WTC11 (cell line): ENCODE measurements at places on chromosomes 3 and 15. TPM values are rescaled to one million over a fixed set of nuclear protein-coding genes. Genes with fewer than 3 reads are reported as not detected.

- no peak for DNase-seq
These were observed 212.2 kb upstream of the LRRN1 start for GRCh38 chr3:3586843-3587646.

DNA sequence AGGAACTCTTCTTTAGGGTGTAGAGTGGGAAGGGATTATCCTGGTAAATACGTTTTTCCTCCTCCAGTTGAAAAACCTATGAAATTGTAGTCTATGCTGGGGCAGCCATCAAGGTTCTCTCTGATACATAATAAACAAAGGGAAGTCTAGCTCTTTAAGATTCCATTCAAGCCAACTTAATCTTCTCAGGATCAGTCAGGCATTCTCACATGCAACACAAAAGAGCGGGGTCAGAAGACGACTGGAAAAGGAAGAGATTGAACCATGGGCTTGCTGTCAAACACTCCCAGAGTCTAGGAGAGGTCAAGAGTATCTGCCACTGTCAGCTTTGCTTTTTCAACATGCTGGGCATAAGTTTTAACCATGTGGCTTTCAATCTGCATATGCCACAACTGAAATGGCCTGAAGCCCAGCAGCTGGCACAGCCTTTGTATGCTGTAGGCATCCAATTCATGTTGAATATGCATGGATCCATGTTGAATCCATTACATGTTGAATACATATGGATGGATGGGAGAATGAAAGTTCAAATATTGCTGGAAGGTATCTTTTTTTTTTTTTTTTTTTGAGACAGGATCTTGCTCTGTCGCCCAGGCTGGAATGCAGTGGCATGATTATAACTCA is 8.5 kb downstream of the TRAT1 start:
- no peak for DNase-seq

- DNase-seq: no peak
These were observed 341.5 kb downstream of the FOXP1 start for GRCh38 chr3:71241981-71242560.

- no peak for DNase-seq
These were observed 192.2 kb upstream of the GADL1 start for GRCh38 chr3:31086698-31087097.

GRCh38 chr3:16911916-16912315 is 27.2 kb downstream of the PLCL2 start:
- no peak for DNase-seq

GRCh38 chr3:16090024-16090423 is 84.5 kb upstream of the GALNT15 start:
- no peak for DNase-seq

GRCh38 chr15:60264088-60264487 is 133.7 kb downstream of the ANXA2 start:
- DNase-seq: no peak

- no peak for DNase-seq
These were observed 191.3 kb downstream of the SHOX2 start for GRCh38 chr3:157914882-157915281.

GRCh38 chr3:53158765-53159155 is 2.2 kb upstream of the PRKCD start:
- no peak for DNase-seq

- no peak for DNase-seq
These were observed 164.8 kb upstream of the RORA start for GRCh38 chr15:61393949-61394348.

DNA sequence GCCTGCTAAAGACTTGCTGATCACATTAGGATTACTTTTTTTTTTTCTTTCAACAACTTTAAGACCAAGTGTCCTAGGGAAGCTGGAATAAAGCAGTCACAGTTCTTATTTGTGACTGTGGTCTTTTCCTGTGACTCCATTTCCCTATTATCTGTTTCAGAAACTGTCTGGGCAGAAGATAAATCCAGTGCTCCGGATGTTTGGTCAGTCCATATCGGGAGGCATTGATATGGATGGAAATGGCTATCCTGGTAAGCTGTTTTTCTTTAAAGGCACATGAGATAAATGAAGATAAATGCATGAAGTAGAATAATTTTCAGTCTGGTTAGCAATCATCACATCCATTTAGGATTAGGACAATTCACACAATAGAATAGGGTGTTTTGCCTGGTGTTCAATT is 338.3 kb upstream of the CTDSPL start:
- DNase-seq: no peak

GRCh38 chr3:50068134-50068533 is 20.6 kb upstream of the RBM5 start:
- DNase-seq: no peak

DNA sequence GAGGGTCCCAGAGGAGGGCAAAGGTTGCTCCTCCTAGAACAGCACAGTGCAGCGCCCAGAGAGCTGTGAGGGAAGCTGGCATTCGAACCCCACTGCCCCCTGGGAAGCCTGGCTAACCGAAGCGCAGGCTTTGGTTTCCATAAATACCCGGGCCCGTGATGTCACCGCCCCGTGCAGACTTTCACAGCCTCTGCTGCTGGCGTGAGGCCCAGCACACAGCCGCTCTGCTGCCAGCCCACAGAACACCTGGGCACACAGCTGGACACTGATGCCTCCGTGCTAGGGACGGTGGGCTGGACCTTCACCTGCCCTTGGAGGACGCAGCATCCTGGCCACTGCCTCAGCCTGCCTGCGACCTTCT is 1.0 kb downstream of the IQSEC1 start:
- DNase-seq: no peak

DNA sequence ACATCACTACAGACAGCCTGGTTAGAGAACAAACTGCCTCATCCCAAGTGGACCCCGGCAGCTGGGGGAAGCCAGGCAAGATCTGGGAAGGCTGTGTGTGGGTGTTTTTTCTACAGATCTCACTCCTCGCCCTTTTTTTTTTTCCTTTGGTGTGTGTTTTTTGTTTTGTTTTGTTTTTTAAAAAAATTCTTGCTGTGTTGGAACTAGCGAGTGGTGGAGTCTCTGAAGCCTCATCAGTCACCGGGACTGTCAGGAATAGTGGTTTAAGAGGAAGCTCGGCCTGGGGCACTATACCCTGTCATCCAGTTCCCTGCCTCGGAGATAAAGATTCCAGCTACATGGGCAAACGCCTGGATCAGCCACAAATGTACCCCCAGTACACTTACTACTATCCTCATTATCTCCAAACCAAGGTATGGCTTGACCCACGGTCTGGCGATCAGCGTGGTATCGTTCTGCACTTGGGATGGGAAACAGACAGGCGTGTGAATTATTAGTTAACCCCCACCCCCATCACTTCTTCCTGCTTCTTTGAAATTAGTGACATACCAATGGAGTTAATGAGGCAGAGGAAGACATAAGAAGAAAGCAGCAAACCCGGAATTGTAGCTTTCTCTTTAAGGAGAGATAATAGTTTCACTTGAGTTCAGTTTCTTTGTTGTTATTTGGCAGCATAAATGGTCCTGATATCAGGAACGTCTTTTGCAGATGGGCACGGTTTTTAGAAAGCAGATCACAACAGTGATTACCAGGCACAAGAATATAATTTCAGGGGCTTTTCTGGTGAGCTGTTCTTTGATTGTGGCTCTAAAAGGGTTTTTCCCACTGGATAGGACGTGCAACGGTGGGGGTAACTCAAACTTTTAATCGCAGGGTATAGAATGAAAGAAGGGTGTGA is 722 bp downstream of the RBMS3 start:
- DNase-seq: no peak

DNA sequence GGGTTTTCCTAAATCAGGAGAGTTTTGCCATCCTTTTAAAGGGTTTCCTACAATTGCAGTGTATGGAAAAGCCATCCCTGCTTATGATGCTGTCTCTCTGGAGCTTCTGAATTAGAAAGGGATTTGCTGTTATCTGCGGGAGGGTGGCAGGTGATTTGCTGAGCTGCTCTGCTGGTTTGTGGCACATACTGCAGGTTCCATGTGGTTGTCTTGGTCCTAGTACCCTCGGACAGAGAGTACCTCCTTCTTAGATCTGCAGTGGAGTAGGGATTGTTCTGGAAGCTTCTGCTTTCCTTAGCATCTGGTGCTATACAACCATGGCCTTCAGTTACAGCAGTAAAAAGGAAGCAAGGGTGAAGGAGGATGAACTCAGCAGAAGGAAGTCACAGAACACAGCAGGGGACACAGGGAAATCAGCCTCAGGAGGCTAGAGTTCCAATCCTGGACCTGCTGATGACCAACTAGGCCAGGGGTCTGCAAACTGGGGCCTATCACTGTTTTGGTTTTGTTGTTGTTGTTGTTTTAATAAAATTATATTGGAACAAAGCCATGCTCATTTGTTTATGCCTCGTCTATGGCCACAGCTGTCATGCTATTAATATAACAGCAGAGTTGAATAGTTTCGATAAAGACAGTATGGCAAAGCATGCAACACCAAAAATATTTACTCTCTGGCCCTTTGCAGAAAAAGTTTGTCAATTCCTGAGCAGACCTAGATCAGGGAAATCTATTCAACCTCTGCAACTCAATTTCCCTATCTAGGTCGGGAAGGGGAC is 39.5 kb downstream of the STARD5 start:
- DNase-seq: no peak

DNA sequence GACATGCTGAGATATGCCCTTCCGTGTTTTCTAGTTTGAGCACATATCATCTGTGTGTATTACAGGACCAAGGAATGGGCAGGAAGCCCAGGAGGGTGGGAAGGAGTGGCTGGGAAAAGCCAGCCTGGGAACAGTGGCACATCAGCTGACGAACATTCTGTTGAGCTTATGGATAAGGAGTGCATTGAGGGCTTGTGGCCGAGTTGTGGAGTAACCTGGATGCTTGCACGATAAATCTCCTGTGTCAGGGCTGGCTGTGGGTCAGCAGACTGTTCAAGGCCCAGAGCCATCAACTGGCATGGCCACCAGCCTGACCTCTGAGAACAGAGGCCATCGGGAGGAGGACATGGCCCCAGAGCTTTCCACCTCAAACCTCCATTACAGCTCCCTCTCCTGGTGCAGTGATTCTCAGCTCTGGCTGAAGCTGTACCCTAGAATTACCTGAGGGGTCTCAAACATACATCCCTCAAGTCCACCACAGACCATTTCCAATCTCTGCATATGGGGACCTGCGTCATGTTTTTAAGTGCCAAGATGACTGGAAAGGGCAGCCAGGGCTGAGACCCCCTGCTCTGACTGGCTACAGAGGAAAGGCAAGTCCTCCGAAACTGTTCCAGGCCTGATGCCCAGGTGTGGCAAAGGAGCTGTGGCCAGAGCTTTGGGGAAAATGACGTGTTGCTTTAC is 4.8 kb upstream of the VILL start:
- no peak for DNase-seq

DNA sequence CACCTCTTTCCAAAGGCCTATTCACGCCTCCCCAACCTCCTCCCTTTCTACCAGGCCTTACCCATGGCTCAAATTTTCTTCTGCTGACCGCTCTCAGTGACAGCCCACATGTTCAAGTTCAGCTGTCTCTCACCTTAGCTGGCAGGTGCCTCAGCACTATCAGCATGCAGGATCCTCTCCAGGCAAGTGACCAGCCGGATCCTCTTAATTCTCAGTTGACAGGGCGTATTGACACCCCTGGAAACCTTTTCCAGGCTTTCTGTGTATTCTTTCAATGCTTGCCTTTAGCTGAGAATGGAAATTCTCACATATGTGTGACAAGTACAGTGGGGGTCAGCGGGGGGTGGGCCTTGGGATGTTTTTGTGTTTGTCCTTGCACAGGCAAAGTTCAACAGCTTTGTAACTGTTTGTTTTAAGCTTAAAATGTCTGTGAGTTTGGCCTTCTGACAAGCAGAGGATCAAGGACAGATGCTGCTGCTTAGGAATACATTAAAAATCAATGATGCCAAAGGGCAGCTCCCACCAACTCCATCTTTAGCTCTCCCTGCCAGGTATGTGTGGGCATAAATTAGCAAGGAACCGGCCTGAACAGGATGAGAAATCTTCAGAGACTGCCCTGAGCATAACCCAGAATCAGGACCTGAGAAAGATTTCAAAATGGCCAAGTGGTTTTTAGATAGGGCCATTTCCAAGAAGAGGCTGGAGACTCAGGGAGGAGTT is 17.4 kb upstream of the BDH1 start:
- DNase-seq: no peak

DNA sequence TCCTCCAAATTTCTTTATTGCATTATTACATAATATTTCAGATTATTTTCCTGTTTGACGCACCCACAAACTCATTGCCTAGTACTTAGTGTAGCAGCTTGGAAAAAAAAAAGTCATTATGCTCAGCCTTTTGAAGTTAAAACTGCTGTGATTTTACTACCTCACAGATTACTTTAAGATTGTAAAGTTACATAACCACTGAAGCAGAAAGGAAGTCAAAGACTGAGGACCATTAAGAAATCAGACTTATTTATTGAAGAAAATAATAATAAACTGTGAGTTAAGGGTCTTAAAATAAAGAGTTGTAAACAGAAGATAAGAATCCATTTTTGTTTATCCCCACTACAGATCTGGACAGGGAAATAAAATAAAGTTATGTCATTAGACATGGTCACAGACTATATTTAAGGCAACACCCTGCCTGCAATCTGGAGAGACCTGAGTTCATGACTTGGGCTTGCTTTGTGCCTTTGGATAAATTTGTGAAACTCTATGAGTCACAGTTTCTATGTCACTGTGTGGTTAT is 212.1 kb upstream of the ROBO2 start:
- DNase-seq: no peak

DNA sequence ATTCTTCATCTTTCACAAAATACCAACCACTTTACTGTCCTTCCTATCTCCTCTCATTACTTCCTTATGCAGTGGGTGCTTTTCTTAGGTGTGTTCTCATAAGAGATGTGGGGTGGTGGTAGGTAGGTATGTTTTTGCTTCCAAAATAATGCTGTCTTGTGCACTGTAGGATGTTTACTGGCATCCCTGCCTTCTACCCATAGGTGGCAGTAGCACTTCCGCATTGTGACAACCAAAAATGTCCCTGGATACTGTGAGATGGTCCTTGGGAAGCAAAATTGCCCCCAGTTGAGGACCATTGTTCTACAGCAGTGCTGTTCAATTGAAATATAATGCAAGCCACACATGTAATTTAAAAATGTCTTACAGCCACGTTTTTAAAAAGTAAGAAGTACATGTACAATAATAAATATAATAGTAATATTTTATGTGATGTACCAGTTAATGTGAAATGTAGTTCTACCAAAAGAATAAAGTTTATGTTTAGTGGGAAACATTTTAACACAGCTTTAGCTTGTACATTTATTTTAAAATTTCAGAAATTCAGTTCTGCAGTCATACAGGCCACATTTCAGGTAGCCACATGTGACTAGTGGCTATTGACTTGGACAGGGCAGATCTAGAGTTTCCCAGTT is 75.2 kb downstream of the NEO1 start:
- DNase-seq: peak; percentile 51

- no peak for DNase-seq
These were observed 2.6 kb downstream of the CILP start for GRCh38 chr15:65208647-65209046.

GRCh38 chr3:149475451-149476060 is 1.1 kb downstream of the TM4SF4 start:
- no peak for DNase-seq

- DNase-seq: no peak
These were observed 558.5 kb upstream of the CFAP20DC start for GRCh38 chr3:59608356-59608755.

SIDT1 gene
- 0.21 to 0.23 TPM (median 0.22 TPM) in 3 replicates for total RNA-seq

MOBP gene
- total RNA-seq: 0.13 to 0.39 TPM in 2 of 3 replicates, not detected in the other

LYZL4 gene
- not detected in 3 replicates for total RNA-seq

FBXO40 gene
- 0.04 to 0.09 TPM (median 0.07 TPM) in 3 replicates for total RNA-seq

RTP1 gene
- 5.1 to 5.9 TPM (median 5.6 TPM) in 3 replicates for total RNA-seq

HTD2 gene
- total RNA-seq: 9.9 to 14.5 TPM (median 11.4 TPM) in 3 replicates

CHRNA7 gene
- total RNA-seq: 5.6 to 7.8 TPM (median 7.3 TPM) in 3 replicates

DPPA2 gene
- 14.9 to 15.8 TPM (median 15.0 TPM) in 3 replicates for total RNA-seq

CIDEC gene
- total RNA-seq: not detected in 3 replicates

GOLGA8S gene
- total RNA-seq: 0.16 to 0.23 TPM (median 0.22 TPM) in 3 replicates

CKMT1A gene
- total RNA-seq: 34.4 to 37.4 TPM (median 36.4 TPM) in 3 replicates

ALS2CL gene
- 10.2 to 12.6 TPM (median 11.5 TPM) in 3 replicates for total RNA-seq

DYNC1LI1 gene
- total RNA-seq: 38.9 to 43.6 TPM (median 42.8 TPM) in 3 replicates

GPR156 gene
- total RNA-seq: 0.72 to 1.8 TPM (median 1.5 TPM) in 3 replicates

ARID3B gene
- 122 to 133 TPM (median 124 TPM) in 3 replicates for total RNA-seq

CELF6 gene
- not detected in 3 replicates for total RNA-seq
